DMS153 (cell line): ENCODE measurements at places on chromosomes 12 and 14.

DNA sequence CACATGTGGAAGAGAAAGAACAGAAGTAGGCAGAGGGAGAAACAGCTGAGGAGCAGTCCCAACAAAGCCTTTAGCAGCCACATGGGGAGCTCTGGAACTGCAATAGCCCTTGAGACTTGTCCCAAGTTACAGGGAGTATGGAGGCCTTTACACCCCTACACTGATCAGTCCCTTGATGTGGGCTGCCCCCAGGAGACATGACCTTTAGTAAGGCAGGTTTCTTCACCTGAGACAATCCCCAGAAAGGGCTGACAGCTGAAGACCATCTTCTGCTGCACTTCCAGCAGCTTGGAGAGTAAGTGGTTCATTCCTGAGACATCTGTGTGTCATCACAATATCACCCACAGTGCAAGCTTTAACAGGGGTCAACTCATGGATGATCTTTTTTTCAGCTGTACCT, 8.6 kb upstream of the SNAPC1 start:
- no peak for DNase-seq

DNA sequence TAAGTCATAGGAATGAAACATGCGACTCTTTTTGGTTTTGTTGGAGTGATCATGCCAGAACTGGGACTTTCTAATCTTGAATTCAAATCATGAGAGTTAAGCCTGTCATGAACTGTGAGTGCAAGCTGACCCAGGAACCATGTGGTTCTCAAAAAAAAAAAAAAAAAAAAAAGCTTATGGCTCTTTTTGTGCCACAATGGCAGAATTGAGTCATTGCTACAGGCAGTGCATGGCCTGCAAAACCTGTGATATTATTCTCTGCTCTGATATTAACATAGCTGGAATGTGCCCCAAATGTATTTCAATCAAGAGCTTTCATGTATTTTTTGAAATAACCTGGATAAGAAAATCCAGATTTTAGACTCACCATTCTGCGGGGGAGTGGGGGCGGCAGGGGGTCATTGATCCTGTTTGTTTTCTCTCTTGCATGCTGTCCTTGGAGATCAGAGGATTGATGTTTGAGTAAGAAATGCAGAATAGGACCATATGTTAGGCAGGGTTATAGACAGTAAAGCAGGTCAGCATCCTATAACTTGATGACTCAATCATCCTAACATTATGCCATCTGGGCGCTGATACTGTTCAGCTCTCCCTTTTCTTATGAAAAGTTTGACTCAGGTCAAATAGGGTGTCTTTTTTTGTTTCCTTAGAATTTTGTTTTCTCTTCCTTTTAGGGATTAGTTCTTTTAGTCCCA, 797.4 kb downstream of the DIO2 start:
- no peak for DNase-seq

DNA sequence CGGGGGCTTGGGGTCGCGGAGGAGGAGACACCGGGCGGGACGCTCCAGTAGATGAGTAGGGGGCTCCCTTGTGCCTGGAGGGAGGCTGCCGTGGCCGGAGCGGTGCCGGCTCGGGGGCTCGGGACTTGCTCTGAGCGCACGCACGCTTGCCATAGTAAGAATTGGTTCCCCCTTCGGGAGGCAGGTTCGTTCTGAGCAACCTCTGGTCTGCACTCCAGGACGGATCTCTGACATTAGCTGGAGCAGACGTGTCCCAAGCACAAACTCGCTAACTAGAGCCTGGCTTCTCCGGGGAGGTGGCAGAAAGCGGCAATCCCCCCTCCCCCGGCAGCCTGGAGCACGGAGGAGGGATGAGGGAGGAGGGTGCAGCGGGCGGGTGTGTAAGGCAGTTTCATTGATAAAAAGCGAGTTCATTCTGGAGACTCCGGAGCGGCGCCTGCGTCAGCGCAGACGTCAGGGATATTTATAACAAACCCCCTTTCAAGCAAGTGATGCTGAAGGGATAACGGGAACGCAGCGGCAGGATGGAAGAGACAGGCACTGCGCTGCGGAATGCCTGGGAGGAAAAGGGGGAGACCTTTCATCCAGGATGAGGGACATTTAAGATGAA, 630 bp downstream of the FOS start:
- no peak for DNase-seq

GRCh38 chr12:132550014-132550802, 60.2 kb downstream of the LRCOL1 start:
- no peak for DNase-seq

DNA sequence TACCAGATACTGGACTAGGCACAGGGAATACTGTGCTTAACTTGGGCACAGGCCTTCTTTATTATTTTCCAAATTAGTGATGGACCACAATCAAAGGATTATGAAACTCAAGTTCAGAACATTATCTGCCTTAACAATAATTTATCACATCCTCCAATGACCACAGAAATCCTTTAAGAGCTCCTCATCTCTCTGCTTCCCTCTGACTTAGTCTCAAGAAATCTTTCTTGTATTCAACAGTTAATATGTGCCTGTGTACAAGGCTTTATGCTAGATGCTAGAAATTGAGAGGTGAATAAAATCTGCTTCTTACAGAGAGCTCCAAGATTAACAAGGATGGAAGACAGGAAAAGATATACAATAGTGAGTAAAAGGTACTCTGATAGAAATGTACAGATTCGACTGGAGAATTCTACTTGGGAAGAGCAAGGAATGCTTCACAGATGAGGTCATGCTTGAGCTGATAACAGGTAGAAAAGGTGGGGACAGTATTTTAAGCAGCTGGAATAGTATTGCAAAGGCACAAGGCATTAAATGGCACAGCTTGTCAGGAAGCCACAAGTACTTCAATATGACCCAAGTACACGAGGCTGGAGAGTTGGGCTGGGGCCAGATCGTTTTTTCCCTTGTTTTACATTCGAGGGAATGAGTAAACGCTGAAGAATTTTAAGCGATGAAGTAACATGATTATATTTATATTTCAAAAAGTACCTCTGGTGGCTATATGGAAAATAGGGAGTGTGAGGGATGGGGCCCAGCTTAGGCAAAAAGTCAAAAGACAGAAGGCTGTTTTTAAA, 55.1 kb upstream of the ARID2 start:
- no peak for DNase-seq

- peak; percentile 63 for DNase-seq
Measured at GRCh38 chr12:114668151-114668885, 15.7 kb downstream of the TBX3 start.

DNA sequence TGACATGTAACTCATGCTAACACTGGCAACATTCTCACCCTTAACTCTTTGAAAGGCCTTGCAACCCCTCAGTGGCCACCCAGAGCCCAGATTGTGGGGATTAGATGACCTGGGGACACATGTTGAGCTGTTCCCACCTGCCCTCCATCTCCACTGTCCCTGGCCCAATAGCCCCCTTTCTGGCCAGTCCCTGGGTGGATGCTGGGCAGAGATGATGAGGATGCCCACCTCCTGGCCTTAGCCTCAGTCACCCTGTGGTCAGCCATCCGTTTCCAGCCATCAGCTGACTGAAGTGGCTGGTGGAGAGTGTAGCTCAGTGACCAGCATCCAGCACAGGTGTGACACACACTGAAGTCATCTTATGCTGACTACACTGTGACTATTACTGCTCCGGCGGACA, 4.7 kb downstream of the ANHX start:
- DNase-seq = no peak

DNA sequence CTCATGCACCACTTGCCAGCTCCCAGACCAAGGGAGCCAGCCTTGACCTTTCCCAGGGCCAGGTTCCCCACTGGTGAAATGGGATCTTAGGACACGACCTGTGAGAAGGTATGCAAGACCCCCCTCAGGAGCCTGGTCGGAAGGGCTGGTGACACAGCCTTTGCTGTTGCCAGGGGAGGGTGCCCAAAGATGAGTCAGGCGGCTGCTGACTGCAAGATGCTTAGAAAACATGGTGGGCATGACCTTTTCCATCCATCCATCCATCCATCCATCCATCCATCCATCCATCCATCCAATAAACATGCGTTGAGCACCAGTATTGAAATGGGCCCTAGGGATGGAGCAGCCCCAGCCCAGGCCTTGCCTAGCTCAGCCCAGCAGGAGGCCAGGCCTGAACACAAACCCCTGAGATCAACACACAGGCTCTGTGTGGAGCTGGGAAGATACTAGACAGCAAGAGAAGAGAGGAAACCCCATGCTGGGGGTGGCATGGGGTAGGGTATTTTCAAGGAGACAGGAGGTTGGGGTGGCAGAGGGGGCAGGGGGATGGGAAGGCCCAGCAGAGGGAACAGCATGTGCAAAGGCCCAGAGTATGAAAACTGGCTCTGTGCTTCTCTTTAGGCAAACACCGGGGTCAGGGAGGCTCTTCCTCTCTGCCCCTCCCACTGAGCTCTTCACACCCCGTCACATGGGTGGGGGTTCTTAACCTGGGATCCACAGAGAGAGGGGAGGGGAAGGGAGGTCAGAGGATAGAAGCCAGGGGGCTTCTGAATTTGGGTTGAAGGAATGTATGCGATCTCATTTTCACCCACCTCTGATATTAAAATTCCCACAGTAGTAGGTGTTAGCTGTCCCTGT, 26.2 kb upstream of the YY1 start:
- no peak for DNase-seq

DNA sequence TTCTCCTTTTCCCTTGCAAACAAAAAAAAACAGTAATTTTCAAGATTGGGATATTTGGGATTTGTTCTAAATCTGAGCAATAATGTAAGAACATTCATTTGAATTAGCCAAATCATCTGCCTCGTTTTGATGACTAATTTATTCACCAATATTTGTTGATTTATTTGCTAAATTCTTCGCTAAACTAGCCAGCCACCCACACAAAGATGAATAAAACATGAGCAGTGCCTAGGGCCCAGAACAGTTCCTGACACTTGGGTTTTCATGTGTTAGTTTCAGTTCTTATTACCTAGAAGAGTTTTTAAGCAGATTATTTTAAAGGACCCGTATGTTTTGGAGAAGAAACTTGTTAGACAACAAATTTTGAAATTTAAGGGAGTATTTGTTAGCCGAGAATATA, 1.4 kb downstream of the ETNK1 start:
- DNase-seq = no peak

DNA sequence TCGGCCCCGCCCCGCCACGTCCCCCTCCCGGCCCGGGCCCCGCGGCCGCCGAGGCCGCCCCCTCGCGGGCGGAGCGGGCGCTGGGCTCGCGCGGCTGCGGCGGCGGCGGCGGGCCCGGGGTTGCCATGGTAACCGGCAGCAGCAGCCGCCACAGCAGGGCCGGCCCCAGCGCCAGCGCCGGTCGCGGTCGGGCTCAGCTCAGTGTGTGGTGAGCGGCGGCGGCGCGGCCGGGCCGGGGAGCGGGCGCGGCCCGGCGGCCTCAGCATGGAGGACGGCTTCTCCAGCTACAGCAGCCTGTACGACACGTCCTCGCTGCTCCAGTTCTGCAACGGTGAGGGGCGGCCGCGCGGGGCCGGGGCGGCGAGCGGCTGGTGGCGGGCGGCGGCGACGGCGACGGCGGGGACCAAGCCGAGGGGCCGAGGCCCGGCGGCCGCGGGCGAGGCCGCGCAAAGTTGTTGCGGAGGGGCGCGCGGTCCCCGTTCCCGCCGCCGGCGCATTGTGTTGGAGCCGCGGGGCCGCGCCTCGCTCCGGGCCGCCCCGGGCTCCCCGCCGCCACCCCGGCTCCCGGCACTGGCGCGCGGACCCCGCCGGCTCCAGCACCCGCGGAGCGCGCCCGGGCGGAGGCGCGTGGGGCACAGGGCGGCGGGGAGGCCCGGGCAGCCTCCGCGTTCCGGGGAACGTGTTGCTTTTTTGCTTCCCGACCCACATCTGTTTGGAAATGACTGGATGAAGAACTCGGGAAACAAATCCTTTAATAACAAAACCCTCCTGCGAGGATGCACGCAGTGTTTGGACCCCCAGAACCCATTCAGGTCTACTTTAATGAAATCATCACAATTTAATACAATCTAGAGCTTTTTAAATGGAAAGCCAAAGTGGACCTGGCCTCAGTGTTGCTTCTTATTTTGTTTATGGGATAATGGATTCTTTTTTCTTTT, at the start of gene EML1:
EML1 (plus strand) TSS at position 201 of the 938 bp plus-strand sequence; CDS start at position 265, 64 bp downstream.
- DNase-seq = peak; percentile 4
